ENCODE measurements at places on chromosomes 5 and 9.

- no peak for DNase-seq
These were observed 79.6 kb upstream of the KLF4 start for GRCh38 chr9:107569174-107569573.

DNA sequence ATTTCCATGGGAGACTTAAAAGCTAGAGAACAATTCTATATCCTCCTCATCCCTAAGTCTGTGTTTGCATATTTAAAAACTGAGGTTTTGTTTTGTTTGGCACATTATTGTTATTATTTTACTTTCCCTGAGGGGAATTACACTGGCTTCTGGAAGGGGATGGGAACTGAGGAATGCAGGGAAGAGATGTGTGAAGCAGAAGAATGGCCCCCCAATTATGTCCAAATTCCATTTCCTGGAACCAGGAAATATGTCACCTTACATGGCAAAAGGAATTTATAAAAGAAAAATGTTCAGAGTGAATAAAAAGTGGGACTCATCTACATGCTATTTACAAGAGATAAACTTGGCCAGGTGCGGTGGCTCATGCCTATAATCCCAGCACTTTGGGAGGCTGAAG, 129.8 kb downstream of the MARCHF11 start:
- DNase-seq = no peak

DNA sequence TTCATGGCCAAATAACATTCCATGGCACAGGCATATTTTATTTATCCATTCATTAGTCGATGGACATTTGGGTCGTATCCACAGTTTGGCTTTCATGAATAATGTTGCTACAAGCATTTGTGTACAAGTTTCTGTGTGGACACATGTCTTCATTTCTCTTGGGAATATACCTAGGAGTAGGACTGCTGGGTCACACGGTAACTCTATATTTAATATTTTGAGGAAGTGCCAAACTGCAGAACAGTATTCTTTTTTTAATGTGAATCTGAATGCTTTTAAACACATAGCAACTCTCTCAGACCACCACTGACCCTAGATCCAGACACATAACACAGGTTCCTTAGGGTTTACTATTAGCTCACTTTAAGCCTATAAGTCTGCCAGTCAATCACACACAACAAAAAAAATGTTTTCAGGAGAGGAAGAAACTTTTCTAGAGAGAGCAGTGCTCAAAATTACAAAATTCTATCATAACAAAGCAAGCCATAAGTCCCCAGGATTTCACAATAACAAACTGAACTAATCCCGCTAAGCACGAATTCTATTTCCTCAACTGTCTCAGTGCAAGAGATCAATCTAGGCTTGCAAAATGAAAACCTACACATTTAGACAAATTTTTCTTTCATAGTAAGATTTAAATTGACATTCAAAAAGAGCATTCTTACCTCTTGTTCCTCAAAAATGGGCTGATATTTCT, 41.8 kb upstream of the GABBR2 start:
- no peak for DNase-seq

- no peak for DNase-seq
These were observed 498.0 kb downstream of the SPOCK1 start for GRCh38 chr5:137001026-137001569.

GRCh38 chr5:151254556-151254955, 1.6 kb downstream of the GM2A start:
- no peak for DNase-seq

- DNase-seq = no peak
These were observed 52.9 kb downstream of the CAMK4 start for GRCh38 chr5:111277061-111277460.

GRCh38 chr9:79952401-79952800, 380.6 kb downstream of the TLE4 start:
- no peak for DNase-seq

DNA sequence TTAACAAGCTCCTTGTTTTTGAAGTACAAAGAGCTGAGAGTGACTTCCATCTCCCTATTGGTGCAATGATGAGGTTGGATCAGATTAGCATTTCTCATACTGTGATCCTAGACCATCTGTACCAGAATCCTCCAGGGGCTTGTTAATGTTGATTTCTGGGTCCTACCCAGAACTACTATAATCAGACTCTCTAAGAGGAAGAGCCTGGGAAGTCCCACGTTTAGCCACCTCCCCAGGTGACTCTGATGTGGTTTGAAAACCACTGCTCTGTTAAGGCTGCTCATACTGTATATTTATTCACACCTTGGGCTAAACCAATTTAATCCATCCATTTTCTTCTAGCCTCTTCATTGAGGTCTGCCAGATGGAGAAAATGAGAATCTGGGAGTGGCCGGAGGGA, 49.6 kb upstream of the SMIM32 start:
- no peak for DNase-seq

- no peak for DNase-seq
These were observed 115.7 kb upstream of the C9orf72 start for GRCh38 chr9:27688954-27689353.

DNA sequence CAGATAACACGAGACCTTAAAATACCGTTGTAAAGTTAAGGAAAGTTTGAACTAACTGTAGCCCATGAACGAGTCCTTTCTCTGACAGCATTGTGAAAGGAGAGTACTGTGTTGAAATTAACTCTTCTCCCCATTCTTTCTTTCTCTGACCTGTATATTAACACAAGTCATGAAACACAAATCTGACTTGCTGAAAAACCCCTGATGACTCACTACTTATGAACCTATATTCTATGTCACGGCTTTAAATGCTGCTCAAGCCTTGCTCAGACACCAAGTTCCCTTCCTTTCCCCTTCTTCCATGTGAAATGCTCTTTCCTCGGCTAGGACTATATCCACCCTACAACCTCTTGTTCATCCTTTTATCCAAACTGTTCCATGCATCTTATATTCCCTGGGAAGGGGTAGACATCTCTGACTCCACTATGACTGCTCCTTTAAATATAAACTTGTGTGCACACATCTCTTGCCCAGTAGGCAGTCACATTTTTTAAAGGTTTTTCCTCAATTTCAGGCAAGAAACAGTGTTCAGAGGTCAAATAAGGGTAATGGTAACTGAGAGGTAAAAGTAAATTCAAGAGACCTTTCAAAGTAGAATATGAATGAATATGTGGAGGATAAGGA, 142.9 kb downstream of the NFIB start:
- no peak for DNase-seq

- DNase-seq = no peak
These were observed 19.8 kb downstream of the PALM2AKAP2 start for GRCh38 chr9:109799792-109800191.

DNA sequence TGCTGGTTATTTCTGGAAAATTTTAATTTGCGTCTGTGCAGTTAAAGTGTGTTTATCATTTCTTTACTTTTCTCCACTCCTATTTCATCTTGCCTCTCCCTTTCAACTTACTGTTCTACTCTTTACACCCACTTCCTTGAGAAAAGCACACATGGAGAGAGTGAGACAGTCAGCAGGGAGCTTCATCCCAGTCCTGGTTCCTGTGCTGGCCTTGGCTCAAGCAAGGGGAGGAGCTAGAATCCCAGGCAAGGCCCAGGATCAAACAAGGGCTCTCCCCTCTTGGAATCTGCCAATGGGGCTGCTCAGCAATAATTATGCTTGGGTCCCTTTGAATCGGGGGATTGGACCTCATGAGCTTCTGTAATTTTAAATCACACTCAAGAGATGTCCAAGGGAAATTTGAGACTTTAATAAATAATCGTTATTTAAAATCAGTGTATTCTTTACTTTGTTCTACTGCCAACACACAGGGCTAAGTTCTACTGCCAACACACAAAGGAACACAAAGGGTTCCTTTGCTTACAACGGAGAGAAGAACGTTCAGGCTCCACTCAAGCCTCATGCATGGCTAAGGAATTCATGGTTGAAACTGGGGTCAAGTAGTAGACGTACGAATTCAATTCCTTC, 439.3 kb upstream of the DAB2 start:
- DNase-seq = no peak
